ENCODE measurements at places on chromosomes 3 and 15. TPM values are rescaled to one million over a fixed set of nuclear protein-coding genes. Genes with fewer than 3 reads are reported as not detected.

DNA sequence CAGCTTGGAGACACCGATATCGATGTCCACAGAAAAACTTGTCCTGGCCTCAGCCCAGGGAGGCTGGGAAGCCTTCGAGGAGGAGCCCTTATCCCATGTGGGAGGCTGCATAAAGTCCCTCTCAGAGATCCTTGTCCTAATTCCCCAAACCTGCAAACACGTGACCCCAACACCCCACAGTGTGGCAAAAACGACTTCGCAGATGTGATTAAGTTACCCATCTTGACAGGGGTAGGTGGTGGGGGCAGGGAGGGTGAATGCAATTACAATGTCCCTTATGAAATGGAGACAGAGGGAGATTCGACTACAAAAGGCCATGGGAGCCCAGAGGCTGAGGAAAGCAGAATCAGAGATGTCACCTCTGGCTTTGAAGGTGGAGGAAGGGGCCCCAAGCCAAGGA, 2.3 kb upstream of the TLR9 start:
- no peak for DNase-seq

GRCh38 chr3:107598926-107599771, 76.4 kb downstream of the BBX start:
- DNase-seq: peak; percentile 18

- DNase-seq: no peak
Measured at GRCh38 chr15:90035095-90035839, 34.1 kb downstream of the ZNF710 start.

GRCh38 chr3:131328721-131329120, 52.9 kb upstream of the NUDT16 start:
- no peak for DNase-seq

- DNase-seq: no peak
Measured at GRCh38 chr3:172511783-172512762, 11.2 kb downstream of the TNFSF10 start.

GRCh38 chr3:22366781-22367180, 615.8 kb upstream of the ZNF385D start:
- DNase-seq: no peak

GRCh38 chr3:99911433-99911832, 93.8 kb downstream of the CMSS1 start:
- no peak for DNase-seq

- DNase-seq: no peak
Measured at GRCh38 chr3:189985948-189986347, 134.7 kb downstream of the P3H2 start.

DNA sequence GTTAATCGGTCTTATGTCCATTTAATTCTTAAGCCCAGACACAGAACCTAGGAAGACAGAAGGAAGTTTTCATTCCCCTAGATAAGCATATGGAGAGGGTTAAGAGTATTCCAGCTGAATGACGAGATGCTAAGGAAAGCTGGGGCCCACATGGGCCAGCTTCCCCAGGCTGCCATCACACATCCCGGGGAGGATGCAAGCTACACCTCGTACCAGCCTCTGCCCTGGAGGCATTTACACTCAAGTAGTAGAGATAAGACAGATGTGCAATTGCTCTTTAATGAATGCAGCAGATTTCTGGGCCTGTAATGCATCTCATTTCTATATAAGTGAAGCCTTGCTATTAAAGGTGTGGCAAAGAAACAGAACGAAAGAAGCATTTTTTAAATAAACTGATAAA, 144.5 kb downstream of the MEX3B start:
- no peak for DNase-seq

GRCh38 chr3:169818316-169818715, 5.6 kb upstream of the LRRC34 start:
- DNase-seq: no peak

DNA sequence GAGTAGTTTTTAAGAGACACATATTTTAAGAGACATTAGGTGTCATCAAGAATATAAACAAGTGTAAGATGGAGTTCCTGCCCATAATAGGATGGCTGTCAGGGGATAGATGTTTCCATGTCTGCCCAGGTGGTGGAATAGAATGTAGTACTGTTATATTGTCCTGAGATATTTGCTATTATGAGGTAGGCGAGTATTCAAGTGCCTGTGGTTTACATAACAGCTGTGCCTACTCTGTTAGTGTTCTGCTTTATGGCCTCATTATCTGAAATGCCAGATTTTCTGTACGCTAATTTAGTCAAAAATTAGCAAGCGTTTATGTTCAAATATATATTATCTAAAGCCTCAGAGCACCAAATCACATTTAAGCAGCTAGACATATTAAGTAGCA, 360.2 kb upstream of the ROPN1 start:
- DNase-seq: no peak

- DNase-seq: no peak
Measured at GRCh38 chr3:49469037-49469935, 781 bp upstream of the DAG1 start.

DNA sequence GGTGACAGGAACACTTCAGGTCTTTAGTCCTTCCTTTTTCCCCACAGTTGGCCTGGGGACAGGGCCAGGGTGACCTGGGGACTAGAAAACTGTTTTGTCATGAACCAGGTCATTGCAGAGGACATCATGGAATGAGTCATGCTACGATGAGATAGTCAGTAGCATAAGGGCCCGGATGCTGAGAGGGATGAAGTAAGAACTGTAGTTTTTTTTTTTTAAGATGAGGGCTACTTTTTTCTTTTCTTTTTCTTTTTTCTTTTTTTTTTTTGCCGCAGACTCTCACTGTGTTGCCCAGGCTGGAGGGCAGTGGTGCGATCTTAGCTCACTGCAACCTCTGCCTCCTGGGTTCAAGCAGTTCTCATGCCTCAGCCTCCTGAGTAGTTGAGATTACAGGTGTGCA, 8.0 kb downstream of the MAP2K5 start:
- no peak for DNase-seq

DNA sequence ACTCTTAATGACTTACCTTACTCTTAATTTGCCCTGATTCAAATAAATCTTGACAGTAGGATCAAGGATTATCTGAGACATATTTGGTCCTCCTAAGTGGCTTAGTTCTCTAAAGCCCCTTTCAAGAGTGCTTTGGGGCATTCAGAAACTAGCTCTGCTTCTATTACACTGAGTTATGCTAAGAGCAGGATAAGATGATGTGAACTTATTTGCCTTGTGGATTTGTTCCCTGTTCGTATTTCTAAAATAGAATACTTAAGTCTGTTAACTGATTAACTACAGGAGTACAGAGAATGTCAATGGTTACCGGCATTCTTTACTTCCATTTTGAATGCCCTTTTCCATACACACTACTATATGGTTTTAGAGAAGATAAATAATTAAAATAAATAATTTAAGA, 14.8 kb upstream of the FRMD4B start:
- DNase-seq: no peak

The GOLGA8M gene
- total RNA-seq: 0.78 TPM

The GOLGA6L7 gene
- total RNA-seq: not detected

The TM6SF1 gene
- 3.9 TPM for total RNA-seq
